GM12891 (cell line): ENCODE measurements at places on chromosomes 12 and 14.

DNA sequence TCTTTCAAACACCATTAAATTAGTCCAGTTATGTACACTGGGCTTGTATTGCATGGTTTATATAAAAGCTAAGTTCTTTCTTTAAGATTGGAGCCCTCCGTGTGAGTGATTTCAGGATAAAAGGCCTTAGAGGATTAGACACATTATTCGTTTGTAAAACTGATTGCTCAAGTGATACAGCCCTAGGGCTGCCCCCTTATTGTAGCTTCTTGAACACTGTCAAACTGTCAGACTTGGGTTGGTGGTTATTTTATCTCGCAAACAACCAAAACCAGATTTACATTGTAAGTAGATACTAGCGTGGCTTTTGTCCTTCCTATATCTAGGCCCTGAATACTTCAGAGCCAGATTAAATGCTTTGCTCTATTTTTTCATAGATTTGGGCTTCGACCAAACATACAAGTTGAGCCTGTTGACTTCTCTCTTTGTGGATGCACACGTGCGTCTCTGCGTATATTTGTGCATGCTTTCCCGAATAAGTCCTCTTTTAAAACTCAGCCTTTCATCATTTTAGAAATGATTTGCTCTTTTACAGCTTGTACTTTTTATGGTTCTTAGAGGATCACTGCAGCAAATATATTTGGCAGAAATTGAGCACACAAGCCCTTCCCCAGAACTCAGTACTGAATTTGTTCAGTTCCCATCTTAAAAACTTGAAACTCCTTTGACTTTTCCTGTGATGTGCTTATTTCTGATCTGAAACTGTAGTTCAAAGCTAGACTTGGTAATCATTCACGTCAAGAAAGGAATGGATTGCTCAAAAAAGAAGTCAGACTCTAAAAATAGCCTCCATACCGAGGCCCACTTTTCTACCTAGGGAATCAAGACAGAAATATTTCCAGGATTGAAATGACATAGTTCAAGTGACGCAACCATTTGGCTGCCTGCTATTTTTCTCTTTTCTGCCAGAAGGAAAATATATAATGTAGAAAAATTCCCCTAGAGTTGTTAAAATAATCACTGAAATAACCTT is 129.5 kb downstream of the ETV6 start:
- DNase-seq = no peak

DNA sequence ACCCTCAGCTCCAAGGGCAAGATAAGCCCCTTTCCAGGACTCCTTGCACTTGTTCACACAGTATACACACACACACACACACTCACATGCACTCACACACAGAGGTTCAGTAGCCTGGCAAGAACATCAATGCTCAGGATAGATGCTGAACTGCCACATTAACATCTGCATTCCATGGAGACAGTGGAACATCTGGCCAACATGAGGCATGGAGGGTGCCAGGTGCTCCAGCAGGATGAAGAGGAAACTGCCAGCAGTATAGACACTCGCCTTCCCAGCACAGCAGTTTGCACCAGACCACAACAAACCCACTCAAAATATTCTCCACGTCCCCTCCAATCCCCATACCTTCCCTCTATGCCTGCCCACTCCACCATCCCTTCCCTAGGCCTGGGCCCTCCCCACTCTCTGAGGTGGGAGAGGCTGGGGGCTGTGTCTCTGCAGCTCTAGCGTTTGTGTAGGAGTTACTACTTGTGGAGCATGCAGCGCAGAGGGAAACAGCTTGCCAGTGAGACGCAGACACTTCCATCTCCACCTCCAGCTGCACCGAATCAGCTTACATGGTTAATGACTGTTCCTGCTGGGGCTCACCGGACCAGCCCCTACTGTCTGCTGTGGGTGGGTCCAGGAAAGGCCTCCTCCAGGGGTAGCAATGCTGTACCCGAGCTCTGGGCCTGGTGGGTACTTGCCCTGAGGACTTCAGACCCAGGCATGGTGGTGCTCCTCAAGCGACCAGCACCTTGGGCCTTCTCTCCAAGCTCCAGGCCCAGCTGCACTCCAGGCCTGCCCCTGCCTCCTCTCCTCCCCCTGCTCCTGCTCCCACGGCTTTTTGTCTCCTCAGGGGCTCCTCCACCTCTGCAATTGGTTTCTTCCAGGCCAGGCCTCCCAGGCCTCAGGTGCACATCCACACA is 18.6 kb upstream of the PLEKHG3 start:
- DNase-seq = no peak

- no peak for DNase-seq
These were observed 5.0 kb downstream of the MYO1A start for GRCh38 chr12:57044889-57045288.

- no peak for DNase-seq
These were observed 36.6 kb downstream of the EP400 start for GRCh38 chr12:131986361-131986760.

DNA sequence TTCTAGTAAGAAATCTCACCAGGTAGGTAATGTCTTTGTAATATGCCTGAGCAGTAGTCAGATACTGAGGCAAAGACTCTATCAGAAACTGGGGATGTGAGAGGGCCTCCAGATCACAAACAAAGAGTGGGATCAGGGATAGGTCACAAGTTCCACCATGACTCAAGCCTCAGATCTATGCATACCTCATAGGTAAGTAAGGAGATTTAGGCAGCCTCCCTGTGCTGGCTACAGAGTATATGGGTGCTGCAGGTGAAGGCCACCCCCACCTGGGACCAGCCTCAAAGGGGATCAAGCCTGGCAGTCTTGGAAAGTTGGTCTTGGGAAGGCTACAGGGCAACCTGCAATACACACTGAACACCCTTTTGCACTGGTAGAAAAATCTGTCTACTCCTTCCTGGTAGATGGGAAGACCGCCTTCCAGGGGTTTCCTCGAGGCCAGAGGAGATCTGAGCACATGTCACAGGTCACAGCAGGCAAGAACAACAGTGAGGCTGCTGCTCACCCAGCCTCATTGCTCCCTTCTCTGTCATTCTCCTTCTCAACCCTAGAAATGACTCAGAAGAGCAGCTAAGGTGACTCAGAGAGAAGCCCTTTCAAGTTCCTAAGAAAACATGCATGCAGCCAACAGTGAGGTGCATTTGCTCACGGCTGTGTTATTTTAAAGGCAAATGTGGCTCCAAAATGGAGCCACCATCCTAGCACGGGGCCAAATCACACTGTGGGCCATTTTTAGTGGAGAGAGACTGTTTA is 143.4 kb upstream of the CDKN3 start:
- no peak for DNase-seq

DNA sequence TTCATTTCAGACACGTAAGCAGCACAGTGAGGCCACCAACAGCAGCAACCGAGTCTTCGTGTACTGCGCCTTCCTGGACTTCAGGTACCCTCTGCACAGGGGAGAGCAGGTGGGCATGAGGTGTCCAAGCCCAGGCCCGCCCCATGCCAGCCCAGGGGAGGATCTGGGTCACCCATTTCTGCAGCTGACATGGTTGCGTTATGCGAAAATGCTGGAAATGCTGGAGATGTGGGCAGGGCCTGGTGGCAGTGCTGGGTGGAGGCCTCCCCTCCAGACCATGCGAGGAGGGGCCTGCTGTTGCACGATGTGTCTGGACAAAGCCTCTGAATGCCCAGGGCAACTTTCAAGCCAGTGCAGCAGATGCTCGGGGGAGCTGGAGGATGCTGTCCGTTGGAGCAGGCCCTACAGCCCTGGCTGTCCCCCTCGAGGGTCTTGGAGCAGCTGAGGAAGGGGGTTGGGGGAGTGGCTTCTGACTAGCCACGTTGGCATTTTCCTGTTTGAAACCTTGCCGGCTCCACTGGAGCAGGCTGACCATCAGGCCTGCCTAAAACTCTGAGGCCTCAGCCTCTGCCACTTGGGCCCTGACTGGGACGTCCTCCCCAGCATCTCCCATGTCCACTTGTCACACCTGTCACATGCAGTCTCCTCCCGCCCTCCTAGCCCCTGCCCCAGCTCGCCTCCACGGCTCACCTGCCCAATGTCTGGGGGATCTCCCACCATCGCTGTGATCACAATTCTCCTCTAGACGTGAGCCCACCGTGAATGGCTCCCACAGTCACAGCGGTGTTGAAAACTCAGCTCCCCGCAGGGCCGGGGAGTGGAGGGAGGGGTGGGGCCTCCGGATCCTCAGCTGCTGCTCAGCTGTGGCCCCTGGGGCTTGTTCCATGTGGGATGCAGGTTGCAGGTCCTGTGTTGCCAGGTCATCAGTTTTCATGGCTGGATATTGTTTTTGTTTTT is 123.4 kb downstream of the ADGRD1 start:
- DNase-seq = no peak

- no peak for DNase-seq
These were observed 8.9 kb upstream of the CLEC6A start for GRCh38 chr12:8446642-8447547.
